ENCODE measurements at places on chromosomes 2 and 18.

GRCh38 chr2:122471753-122472152 is 716.3 kb downstream of the TSN start:
- no peak overlapping the region for H3K4me3 ChIP-seq
- no peak for DNase-seq
- H3K36me3 ChIP-seq = no peaks in the 10 kb centered on the region
- H3K27me3 ChIP-seq = no peaks in the 10 kb centered on the region

DNA sequence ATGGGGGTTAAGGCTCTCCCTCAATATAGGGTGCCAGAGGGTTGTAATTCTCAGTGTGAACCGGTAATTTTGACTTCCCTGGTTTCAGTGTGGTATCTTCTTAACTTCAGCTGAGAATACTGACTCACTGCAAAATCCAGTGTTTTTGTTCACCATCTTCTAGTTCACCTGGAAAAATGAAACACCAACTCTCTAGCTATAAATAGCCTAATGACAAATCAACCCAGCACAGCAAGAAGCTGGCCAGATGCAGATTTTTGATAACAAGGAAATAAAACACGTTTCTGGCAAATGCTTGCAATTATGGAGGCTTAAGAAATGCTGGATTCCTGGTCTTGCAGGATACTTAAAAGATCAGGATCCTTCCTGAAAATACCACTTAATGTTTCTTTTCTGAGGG is 192.3 kb downstream of the CLIP4 start:
- no peak overlapping the region for H3K27ac ChIP-seq
- H3K27me3 ChIP-seq = no peaks in the 10 kb centered on the region
- no peaks in the 10 kb centered on the region for H3K4me1 ChIP-seq
- no peak for DNase-seq

- H3K27ac ChIP-seq = no peak overlapping the region
- no peaks in the 10 kb centered on the region for H3K36me3 ChIP-seq
- DNase-seq = no peak
- no peak overlapping the region for H3K4me3 ChIP-seq
- H3K27me3 ChIP-seq = no peaks in the 10 kb centered on the region
These were observed 130.0 kb upstream of the MC4R start for GRCh38 chr18:60502591-60502990.

DNA sequence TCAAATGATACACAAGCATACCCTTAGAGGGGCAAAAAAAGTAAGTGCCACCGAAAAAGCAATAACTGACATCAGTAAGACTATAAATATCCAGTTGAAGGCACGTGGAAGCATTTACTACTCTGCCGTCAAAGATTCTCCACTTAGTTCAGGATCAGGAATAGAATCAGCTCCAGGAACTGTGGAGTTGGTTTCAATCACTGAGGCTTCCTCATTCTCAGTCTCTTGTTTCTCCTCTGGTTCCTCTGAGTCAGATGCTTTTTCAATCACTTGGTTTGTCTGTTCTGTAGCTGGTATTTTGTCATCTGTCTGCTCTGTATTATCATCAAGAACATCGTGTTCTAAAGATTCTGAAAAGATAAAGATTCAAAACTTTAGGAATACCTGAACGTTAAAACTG is 72.2 kb downstream of the LNPK start:
- H3K4me3 ChIP-seq = no peak overlapping the region
- H3K27me3 ChIP-seq = no peaks in the 10 kb centered on the region
- peaks cover 9% of the 10 kb centered on the region for H3K4me1 ChIP-seq
- H3K36me3 ChIP-seq = peaks cover 19% of the 10 kb centered on the region
- DNase-seq = no peak

DNA sequence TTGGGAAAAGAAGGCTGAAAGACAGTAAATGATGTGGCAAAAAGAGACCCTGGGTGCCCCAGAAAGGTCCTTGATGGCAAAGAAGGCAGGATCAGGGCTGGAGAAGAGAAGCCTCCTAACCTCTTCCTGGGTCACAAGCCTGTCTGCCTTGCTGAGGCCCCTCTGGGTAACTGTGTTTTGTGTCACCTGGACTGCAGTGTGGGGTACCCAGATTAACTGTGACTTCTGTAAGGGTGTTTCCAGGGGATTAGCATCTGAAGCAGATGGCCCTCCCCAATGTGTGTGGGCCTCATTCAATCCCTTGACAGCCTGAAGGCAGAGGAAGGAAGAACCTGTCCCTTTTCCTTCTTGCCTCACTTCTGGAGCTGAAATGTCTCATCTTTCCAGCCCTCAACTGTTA is 35.6 kb upstream of the APCDD1 start:
- no peaks in the 10 kb centered on the region for H3K36me3 ChIP-seq
- H3K4me3 ChIP-seq = no peak overlapping the region
- no peak overlapping the region for H3K27ac ChIP-seq
- DNase-seq = no peak
